SW480 (cell line): ENCODE measurements at places on chromosomes 11 and 22.

GRCh38 chr11:35183326-35183925, 44.5 kb downstream of the CD44 start:
- DNase-seq = no peak

- DNase-seq = no peak
These were observed 265.3 kb downstream of the OPCML start for GRCh38 chr11:133266986-133267385.

DNA sequence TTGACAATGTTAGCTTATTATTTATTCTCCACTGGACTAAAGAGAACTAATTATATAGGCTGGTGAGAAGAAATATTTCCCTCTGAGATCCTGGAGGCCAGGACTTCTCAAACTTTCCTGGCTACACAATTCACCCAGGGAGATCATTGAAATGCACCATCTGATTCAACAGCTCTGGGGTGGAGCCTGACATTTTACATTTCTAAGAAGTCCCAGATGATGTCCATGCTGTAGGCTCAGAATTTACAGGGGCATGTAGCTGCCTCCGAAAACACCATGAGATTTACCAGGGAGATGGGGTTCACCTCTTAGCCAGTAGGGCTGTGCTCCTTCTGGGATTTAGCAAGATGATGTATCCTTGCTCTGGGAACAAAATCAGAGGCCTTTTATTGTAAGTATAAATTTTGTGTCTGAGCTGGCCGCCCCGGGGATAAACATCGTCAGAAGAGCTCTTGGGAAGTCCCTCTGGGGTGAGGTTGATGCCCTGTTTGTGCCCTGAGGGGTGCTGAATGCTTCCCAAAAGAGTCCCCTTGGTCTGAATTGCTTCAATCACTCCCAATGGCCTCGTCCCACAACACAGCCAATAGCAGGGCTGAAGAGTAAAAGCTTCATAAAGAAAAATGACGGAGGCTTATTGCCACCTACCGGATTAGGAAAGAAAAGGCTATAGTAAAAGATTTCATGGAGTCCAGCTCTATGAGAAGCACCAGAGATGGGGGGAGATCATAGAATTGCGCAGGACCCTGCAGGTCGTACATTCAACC, 33.4 kb upstream of the API5 start:
- peak; percentile 52 for DNase-seq

DNA sequence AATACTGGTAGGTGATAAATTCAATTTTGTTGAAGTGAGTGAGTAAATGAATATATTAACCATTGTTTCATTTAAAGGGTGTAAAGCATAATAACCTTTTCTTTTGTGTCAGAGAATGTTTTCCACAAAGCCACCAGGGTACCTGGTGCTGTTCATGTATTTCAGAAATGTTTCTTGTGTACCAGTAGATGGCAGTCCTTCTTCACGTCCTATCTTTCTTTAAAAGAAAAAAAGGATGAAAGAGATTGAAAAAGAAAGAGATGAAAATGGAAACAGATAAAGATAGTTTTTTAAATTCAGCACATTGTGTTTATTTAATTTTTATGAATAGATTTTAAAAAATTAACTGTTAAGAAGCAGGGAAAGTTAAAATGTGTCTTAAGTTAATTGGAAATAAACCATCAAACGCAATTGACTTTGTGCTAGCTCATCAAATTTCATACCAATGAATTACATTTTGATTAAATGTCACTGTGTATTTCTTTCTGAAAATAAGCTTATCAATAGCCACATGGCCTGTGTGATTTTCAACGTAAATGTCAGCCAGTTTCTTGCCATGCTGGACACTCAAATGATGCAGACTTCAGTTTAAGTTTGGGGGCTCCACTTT, 65.5 kb upstream of the CHORDC1 start:
- peak; percentile 69 for DNase-seq

DNA sequence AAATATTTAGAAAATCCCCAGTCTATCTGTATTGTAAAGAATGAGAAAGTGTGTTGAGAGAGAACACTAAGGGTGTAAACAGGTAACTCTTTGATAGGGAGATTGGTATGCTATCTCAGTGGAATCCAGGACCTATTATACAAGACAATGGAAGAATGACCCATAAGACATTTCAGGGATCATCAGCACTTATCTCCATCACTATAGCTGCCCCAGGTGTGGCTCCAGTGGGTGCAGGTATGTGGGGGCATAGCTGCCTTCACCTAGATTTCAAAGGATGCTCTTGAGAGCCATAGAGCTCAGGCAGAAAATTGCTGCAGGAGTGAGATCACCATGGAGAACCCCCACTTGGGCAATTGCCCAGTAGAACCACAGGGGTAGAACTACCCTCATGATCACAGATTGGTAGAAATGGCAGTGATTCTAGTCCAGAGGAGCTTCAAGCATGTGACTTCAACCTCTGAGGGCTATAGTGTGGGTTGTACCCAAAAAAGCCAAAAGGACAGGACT, 252.3 kb upstream of the TBCEL start:
- no peak for DNase-seq

DNA sequence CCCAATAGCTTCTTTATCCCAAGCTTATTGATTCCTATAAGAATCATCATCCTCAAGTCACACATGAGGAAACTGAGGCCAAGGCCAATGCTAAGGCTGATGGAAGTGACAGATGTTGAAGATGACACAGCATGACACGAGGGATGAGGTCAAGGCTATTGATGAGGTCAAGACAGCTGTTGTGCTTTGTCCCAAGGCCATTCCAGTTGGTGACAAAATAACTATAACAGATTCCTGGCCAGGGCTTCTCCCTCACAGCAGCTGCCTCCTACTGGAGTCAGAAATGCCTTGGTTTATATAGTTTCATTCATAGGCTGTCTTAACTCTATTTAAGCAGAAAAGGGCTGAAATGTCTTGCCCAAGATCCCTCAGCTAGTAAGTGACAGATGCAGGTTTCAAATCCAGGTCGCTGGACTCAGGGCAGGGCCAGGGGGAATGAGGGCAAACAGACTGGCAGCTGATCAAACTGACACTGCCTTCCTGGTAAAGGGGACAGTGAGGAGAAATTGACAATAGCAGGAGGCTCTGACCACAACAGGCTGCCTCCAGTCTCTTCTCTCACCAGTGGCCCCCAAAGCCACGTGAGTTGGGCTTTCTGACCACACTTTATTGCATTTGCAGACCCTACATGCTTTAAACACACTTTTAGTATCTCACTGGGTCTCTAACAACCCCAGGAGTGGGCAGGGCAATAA, 16.5 kb downstream of the MIF start:
- DNase-seq = no peak

GRCh38 chr11:115884800-115885534, 380.8 kb upstream of the CADM1 start:
- DNase-seq = no peak

GRCh38 chr11:60947700-60948099, 4.3 kb downstream of the SLC15A3 start:
- DNase-seq = no peak

DNA sequence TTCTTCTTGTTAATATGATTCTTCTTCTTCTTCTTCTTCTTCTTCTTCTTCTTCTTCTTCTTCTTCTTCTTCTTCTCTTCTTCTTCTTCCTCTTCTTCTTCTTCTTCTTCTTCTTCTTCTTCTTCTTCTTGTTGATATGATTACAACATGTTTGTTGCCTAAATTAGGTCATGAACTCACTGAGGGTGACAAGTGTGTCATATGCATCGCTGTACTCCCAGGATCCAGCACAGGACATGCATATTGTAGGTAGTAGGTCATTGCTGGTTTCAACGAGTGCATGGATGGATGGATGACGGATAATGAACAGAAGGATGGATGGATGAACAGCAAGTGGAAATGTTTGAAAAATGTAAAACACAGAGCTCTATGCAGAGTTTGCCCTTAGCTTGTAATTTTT, 14.9 kb upstream of the PVALB start:
- DNase-seq = no peak

DNA sequence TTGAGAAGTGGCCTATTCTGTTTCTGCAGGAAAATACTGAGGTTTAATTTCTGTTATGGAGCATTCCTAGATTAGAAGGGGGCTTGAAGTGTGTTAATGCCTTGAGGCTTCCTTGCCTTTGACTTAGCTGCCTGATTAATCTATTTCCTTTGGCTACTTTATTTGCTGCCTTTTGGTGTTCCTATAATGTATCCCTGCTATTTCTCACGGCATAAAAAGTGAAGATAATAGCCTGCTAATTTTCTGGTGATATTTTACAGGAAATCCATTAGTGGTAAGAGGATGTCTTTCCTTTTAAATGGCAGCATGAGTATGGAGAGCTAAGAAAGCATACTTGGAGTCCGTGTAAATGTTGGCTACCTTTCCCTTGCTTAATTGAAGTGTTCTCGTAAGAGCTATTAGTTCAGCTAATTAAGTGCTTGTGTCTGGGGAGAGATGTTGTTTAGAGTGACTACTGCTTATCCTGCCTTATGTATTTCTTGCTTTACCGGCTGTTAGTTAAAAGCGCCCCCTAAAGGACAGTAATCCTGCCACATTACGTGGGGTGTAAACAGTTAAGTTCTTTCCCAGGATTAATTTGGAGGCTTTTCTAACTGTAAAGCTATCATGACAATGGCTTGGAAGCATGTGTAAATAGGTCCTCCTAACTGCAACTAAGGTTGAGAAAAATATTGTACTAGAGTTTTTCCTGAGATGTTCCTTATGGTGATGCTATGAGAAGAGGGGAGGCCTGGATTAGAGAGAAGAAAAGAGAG, 45.6 kb downstream of the ZNF280B start:
- no peak for DNase-seq

DNA sequence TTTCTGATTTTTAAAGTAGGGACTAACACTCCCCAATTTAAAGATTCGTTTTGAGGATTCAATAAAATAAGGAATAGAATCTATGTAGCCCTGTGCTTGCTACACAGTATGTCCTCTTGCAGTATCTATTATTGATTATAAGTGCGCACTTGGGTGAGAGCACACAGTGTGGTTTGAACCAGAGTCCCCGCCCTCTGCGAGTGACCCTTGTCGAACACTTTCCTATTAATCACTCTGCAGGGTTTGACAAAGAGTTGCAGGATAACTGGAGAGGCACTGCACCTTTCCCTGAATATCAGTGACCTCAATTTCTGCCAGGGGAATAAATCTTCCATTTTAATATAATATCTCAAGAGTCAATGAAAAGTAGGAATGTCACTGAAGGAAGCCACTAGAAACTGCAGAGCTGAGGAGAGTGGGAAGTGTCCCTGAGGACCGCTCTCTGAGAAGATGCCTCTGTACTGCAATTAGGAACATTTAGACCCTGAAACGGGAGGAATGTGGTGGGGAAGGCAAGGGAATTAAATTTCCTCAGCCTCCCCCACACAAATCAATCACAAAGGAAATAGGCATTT, 182.2 kb downstream of the MAML2 start:
- no peak for DNase-seq

DNA sequence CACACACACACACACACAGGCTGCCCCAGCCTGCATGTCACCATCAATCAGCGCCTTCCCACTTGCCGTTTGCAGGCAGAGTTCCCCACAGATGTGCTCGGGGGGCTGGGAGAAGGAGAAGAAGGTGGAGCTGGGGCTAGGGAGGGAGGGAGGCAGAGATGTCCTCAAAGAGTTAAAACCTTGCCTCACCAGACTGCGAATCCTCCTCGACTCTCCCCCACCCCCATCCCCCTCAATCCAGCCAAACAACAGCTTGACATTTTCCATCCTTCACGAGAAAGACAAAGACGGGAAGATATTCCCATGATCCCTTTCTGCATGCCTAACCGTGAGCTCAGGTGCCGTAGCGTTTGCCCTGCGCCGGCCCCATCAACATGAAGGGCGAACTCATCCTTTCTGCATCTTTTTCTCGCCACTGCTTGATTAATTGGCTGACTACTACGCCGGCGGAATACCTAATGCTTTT, 365.5 kb downstream of the MIAT start:
- DNase-seq = no peak

DNA sequence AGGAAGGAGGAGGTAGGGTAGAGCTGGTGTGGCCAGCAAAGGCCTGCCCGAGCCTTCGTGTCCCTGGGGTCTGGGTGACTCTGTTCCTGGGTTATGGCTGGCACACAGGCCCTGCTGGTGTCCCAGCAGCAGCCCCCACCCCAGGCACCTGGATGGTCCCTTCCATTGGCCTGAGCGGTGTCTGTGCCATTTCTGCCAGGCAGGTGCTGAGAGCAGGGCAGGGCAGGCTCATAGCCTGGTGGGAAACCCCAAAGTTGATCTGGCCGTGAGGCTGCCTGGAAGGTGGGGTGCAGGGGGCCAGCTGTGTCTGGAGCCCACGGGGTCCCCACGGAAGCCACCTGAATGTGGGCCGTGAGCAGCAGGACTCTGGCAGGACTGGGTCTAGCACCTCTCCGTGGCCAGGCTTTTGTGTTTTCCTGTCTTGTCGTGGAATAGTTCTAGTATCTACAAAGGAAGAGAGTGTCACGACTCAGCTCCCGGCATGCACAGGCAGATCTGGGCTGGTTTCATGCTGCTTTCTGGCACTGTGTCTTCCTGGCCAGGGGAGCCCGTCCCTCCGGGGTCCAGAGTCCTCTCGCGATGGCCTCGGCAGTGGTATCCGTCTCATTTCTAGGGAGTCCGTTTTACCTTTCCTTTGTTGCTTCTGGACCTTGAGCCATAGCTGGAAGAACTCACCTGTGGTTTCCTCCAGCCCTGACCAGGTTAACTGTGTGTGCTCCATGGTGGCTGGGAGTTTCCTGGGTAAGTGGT, 83.7 kb downstream of the KCNQ1 start:
- no peak for DNase-seq

GRCh38 chr11:9803685-9804418, 140.0 kb downstream of the SWAP70 start:
- no peak for DNase-seq

DNA sequence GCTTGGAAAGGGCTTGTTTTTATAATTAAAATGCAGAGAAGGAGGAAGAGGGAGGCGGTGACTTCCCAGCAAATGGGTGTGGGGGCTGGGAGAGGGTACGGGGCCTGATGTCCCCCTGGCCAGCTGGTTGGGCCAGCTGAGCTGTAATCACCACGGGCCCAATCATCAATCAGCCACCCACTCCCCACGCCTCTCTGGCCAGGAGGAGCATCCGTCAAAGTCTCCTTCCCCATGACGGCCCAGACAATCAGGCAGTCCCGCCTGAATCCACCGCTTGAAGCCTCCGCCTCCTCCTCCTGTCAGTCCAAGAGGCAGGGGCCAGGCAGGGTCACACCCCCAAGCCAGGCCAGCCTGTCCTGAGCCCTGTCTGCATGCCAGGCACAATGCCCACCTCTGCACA, 13.3 kb upstream of the CABP7 start:
- no peak for DNase-seq

- no peak for DNase-seq
These were observed 46.9 kb downstream of the SMIM38 start for GRCh38 chr11:69202511-69203221.

GRCh38 chr11:69442012-69442806, 39.3 kb upstream of the LINC01488 start:
- DNase-seq = peak; percentile 88
